ENCODE measurements at places on chromosomes 12 and 14. TPM values are rescaled to one million over a fixed set of nuclear protein-coding genes. Genes with fewer than 3 reads are reported as not detected.
A peak's percentile ranks its signal among the peaks of the same experiment; 100 is the strongest.

DNA sequence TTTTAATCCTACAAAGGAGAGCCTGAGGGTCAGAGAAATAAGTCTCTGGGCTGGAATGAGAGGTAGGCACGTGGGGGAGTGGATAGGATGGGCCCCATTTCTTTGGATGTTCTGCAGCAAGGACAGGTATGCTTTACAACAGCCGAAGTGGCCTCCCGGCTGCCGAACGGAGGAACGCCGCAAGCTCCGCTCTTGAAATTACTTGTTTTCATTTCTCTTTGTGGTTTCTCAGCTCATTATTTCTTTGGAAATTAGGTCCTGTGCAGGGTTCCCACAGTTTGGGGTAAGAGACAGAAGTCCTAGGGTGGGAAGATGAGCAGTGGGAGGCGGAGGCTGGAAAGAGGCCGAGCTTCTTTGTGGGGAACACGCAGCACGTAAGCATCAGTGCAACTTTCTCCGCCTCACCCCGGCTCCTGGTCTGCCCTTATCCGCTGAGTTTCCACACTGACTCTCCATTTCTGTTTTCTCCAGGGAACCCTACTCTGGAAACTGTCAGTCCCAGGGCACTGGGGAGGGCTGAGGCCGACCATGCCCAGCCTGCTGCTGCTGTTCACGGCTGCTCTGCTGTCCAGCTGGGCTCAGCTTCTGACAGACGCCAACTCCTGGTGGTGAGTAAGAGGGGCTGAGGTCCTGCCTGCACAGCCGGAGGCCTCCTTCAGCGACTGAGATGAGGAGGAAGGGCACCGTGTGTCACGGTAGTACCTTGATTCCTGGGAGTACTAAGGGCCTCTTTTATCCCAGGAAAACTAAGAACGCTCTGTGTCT is 2.0 kb downstream of the WNT5B start:
- peak; percentile 24 for DNase-seq

APOF gene
- total RNA-seq: 3.3 TPM

DNA sequence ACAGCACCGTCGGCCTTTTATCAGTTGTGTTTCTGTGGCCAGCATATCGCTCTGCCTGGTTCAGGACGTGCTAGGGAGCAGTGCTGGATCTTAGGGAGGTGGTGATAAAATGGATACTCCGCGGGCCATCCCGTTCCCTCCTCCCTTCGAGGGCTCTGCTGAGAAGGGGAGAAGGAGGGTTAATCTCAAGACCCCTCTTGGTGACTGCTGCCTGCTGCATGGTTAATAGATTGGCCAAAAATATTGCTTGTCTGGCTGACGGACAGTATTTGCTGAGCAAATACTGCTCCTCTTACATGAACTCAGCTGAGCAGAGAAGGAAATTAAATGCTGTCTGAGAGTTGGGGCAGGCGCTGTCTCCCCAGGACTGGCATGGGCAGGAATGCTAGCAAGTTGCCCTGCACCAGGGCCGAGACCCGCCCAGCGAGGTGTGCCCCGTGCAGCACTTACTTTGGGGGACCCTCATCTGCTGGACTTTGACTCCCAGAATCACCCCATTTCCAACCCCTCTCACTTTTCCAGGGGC is 1.2 kb downstream of the FBRSL1 start:
- DNase-seq: peak; percentile 45

DNA sequence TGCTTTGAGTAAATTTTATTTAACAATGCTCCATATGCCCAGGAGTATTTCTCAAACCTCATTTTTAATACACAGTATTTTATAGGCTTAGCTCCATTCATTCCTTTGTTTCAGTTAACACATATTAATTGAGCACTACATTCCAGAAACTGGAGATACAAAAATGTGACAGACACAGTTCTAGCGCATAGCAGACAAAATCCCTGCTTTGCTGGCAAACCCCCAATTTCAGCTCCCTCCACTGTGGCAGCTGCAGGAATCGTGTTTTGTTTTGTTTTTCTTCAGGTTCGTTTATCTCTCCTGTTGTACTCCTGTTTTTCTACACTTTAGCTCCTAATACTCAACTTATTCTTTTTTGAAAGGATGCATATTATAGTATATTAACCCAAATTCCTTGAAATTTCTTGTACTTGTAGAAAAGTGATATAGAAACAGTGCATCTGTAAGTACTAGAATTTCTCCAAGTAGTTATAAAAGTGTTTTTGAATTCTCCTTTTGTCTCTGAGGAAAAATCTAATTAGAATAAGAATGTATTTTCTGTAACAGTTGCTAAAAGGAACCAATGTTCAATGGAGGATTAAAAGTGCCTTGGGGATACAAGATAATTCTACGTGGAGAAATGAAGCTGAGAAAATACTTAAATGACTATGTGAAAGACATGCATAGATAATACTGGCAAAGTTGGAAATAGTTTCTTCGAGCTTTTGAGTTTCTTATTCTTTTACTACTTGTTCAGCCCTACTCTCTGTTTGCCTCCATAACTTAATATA is 6.4 kb upstream of the RAB21 start:
- no peak for DNase-seq

- DNase-seq: no peak
Observed at GRCh38 chr14:60856111-60856510, 121.5 kb downstream of the MNAT1 start.

DNA sequence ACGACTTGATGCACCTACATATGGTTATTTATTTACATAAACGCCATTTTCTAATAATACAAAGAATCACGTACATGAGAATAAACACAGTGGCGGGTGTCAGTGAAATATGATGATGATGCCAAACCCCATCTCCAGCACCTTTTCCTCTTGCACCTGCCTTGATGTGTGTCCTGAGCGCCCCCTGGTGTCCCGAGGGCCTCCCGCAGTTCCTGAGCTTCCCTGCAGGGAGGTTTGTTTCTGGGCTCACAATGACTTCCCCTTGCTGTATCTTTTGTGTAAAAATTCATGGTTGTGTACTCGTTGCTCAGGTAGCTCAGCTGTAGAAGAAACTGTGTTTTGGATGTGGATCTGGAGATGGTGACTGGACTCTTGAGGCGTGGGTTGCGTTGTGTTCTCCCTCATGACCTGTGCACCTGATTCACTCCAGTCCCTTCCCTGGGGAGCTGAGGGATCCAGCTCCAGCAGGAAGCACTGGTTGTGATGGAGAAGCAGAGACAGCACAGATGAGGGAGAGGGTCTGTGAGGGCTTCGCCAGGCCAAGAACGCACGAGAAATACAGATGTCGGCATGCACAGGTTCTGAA is 1037.8 kb downstream of the TMEM121 start:
- peak; percentile 43 for DNase-seq

CLEC1B gene
- not detected for total RNA-seq

- DNase-seq: no peak
Observed at GRCh38 chr14:47651337-47651736, 24.1 kb downstream of the MDGA2 start.

MYF6 gene
- total RNA-seq: not detected

DNA sequence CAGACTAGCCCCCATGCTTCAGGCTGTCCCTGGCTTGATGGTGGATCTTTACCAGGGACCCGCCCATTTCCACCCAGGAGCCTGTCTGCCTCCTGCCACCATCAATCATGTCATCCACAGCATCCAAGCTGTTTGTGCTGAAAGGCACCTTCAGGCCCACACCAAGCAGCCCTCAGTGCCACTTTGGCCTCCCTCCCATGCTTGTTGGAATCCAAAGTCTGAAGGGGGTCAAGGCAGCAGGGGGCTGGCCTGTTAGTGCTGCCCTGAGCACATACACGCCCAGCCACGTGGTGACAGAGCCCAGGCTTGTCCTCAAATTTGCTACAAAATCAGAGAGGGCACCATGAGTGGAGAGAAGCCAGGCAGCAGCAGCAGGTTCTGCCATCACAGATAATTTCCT is 1146.8 kb downstream of the FSCB start:
- DNase-seq: no peak
